ENCODE measurements at places on chromosomes 2 and 18. TPM values are rescaled to one million over a fixed set of nuclear protein-coding genes. Genes with fewer than 3 reads are reported as not detected.

GRCh38 chr18:36304723-36305122 is 7.2 kb downstream of the FHOD3 start:
- H3K27ac ChIP-seq, result no peak overlapping the region
- H3K36me3 ChIP-seq, result no peaks in the 10 kb centered on the region
- H3K27me3 ChIP-seq, result peaks cover 6% of the 10 kb centered on the region
- no peak for DNase-seq
- H3K4me1 ChIP-seq, result no peaks in the 10 kb centered on the region

- peaks cover 91% of the 10 kb centered on the region for H3K4me1 ChIP-seq
- H3K4me3 ChIP-seq, result no peak overlapping the region
- no peak overlapping the region for H3K27ac ChIP-seq
- H3K27me3 ChIP-seq, result no peaks in the 10 kb centered on the region
Observed at GRCh38 chr18:9109523-9109922, 7.0 kb downstream of the NDUFV2 start.

GRCh38 chr18:55110436-55110835 is 151.2 kb upstream of the CCDC68 start:
- no peak for DNase-seq
- no peaks in the 10 kb centered on the region for H3K27me3 ChIP-seq
- no peak overlapping the region for H3K4me3 ChIP-seq

Gene WNT10A
- 1.0 TPM for total RNA-seq

DNA sequence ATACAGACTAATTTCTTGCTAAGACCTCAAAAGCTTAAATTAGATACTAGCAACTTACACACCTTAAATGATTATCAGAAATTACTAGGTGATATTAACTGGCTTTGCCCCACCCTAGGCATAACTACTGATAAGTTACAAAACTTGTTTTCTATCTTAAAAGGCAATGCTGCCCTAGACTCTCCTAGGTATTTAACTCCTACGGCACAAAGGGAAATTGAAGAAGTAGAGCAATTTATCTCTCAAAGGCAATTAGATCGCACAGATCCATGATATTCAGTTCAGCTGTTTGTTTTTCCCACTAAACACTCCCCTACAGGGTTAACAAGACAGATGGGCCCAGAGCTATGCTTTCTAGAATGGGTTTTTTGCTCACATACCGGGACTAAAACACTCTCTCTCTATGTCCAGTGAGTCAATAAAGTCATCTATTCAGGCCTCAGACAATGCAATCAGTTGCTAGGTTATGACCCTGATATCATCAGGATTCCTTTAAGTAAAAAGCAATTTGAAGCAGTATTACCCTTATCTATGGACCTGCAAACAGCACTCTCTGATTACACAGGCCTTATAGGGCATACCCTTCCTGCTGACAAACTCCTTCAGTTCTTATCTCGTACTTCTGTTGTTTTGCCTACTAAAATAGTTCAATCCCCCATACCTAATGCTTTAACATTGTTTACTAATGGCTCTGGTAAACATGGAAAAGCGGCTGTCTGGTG is 14.3 kb downstream of the MAP3K2 start:
- no peak overlapping the region for H3K4me3 ChIP-seq
- no peaks in the 10 kb centered on the region for H3K36me3 ChIP-seq
- no peak for DNase-seq
- H3K4me1 ChIP-seq, result peaks cover under 1% of the 10 kb centered on the region
- no peak overlapping the region for H3K27ac ChIP-seq
- H3K27me3 ChIP-seq, result no peaks in the 10 kb centered on the region

DNA sequence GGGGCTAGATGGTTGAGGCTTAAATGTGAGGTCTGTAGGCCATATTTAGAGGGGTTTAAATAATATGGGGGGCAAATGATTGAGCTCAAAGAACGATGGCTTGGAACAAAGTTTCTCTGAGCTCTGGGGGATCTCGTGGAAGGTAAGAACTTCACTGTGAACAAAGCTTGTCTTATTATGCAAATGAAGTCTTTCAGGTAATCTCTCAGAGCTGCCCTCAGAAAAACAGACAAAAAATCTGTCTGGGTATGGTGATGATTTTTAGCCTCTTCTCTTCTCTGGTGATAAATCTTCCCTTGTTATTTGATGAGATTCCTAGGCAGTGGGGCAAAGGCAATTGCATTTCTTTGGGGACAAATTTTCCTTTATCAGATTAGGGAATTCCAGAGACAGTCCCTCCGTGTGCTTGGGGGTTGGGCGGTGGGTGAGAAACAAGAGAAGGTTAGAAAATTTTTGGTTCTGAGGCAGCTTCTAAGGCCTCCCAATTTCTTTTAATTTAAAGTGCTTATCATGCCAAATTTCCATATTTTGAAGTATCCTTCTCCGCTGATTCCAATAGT is 760.4 kb downstream of the TSN start:
- H3K4me1 ChIP-seq, result no peaks in the 10 kb centered on the region
- no peak for DNase-seq
- no peaks in the 10 kb centered on the region for H3K36me3 ChIP-seq
- no peaks in the 10 kb centered on the region for H3K27me3 ChIP-seq
- H3K27ac ChIP-seq, result no peak overlapping the region

- no peaks in the 10 kb centered on the region for H3K27me3 ChIP-seq
- DNase-seq, result no peak
- H3K27ac ChIP-seq, result no peak overlapping the region
Observed at GRCh38 chr2:45723857-45724256, 72.4 kb downstream of the PRKCE start.

- H3K27me3 ChIP-seq, result no peaks in the 10 kb centered on the region
- no peaks in the 10 kb centered on the region for H3K36me3 ChIP-seq
- no peak overlapping the region for H3K4me3 ChIP-seq
- no peaks in the 10 kb centered on the region for H3K4me1 ChIP-seq
Observed at GRCh38 chr2:89851583-89851905, 1160.1 kb downstream of the RPIA start.

Gene RAPGEF4
- total RNA-seq, result not detected

Gene TMEM163
- not detected for total RNA-seq

Gene LOXHD1
- not detected for total RNA-seq

Gene SCYGR7
- total RNA-seq, result not detected

Gene CCDC74B
- total RNA-seq, result 0.84 TPM

DNA sequence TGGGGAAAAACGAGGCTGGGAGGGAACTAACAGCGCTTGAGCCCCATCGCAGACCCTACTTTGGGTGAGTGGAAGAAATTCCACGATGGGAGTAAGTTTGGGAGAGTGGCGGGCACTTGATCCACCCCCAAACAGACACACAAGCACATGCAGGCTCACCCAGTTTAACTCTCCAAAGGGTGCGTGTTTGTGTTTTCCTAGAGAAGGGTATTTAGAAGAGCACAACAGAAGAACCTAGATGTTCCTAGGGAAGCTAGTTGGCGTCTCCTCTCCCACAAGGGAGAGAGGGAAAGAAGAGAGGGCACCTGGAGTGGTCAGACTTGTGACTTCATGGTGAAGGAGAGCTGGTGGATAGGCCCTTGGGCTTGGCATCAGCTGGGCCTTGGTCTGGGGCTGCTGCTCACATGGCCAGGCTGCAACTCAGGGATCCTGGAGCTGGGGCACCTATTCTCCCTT is 3.2 kb downstream of the GATA6 start:
- H3K4me1 ChIP-seq, result peaks cover 13% of the 10 kb centered on the region
- DNase-seq, result no peak
- H3K4me3 ChIP-seq, result no peak overlapping the region
- no peak overlapping the region for H3K27ac ChIP-seq

Gene SLC4A3
- not detected for total RNA-seq

DNA sequence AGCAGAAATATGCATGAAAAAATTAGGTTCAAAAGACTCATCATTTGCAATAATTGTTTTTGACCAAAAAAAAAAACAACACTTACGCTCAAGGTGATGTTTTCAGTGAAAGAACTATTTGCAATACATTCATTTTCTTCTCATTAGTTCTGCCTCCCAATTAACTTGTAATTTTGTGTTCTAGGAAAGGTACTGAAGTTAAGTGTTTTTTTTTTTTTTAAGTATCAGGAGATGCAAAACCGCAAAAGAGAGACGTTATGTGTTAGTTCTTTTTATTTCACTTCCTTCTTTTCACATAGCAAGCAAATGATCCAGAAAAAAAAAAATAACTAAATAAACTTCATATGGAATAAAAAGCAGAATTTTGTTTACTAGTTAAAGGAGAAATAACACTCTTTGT is 735.2 kb upstream of the GCFC2 start:
- no peaks in the 10 kb centered on the region for H3K4me1 ChIP-seq
- DNase-seq, result no peak
- H3K27ac ChIP-seq, result no peak overlapping the region

DNA sequence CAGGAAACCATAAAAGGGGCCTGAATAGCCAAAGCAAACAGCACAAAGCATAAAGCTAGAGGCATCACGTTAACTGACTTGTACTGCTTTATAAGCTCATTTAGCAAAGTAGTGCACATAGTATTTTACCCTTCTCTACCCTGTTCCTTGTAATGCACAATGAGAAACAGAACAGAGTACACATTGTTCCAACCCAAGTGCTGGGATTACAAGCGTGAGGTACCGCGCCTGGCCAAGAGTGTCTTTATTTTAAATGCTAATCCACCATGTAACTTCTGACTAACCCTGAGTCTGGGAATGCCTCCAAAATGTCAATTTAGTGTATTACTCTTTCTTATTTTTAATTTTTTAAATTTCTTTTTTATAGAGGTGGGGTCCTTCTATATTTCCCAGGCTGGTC is 46.4 kb upstream of the STON1 start:
- no peak overlapping the region for H3K27ac ChIP-seq
- DNase-seq, result no peak
- peaks cover 37% of the 10 kb centered on the region for H3K36me3 ChIP-seq
- H3K4me1 ChIP-seq, result no peaks in the 10 kb centered on the region
- H3K27me3 ChIP-seq, result no peaks in the 10 kb centered on the region
- no peak overlapping the region for H3K4me3 ChIP-seq

Gene LYPD6B
- not detected for total RNA-seq

DNA sequence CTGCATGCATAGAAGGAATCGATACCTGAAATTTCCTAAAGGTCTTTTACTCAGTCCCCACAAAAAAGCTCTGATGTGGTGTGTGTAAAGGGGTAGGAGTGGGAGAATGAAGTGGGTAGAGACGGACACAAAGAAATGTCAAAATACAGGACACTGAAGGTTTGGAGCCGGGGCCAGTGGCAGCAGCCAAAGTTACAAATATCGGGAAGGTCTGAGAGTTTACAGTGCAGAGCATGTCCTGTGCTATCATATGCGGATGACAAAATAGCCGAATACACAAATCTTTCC is 89.9 kb upstream of the STON1 start:
- H3K4me3 ChIP-seq, result peak overlapping the region; percentile 83
- H3K27me3 ChIP-seq, result no peaks in the 10 kb centered on the region
- H3K27ac ChIP-seq, result peak overlapping the region; percentile 98
- H3K4me1 ChIP-seq, result peaks cover 27% of the 10 kb centered on the region
- H3K36me3 ChIP-seq, result no peaks in the 10 kb centered on the region

- no peak overlapping the region for H3K4me3 ChIP-seq
- no peaks in the 10 kb centered on the region for H3K27me3 ChIP-seq
- H3K36me3 ChIP-seq, result no peaks in the 10 kb centered on the region
- no peak overlapping the region for H3K27ac ChIP-seq
Observed at GRCh38 chr2:151861174-151861573, 33.0 kb upstream of the ARL5A start.

GRCh38 chr2:16852651-16853050 is 187.0 kb upstream of the CYRIA start:
- H3K36me3 ChIP-seq, result no peaks in the 10 kb centered on the region
- no peak overlapping the region for H3K4me3 ChIP-seq

Gene SKOR2
- total RNA-seq, result not detected

- no peaks in the 10 kb centered on the region for H3K27me3 ChIP-seq
- no peaks in the 10 kb centered on the region for H3K4me1 ChIP-seq
- H3K27ac ChIP-seq, result no peak overlapping the region
- no peak overlapping the region for H3K4me3 ChIP-seq
- no peaks in the 10 kb centered on the region for H3K36me3 ChIP-seq
Observed at GRCh38 chr18:13191779-13192178, 26.8 kb upstream of the LDLRAD4 start.

Gene ZBTB14
- total RNA-seq, result 21.1 TPM

- H3K27me3 ChIP-seq, result no peaks in the 10 kb centered on the region
- H3K4me1 ChIP-seq, result no peaks in the 10 kb centered on the region
- no peak for DNase-seq
- H3K4me3 ChIP-seq, result no peak overlapping the region
Observed at GRCh38 chr18:44187090-44187489, 493.6 kb upstream of the SETBP1 start.

Gene DSG4
- not detected for total RNA-seq

DNA sequence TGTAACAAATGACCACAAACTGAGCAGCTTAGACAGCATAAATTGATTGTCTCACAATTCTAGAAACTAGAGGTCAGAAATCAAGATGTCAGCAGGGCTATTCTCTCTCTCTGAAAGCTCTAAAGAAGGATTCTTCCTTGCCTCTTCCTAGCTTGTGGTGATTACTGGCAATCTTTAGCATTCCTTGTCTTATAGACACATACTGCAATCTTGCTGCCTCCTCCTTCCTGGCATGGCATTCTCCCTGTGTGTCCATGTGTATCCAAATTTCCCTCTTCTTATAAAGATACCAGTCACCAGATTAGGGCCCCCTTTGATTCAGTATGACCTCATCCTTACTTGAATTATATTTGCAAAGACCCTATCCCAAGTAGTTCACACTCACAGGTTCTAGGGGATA is 2.3 kb downstream of the ASB3 start:
- H3K4me1 ChIP-seq, result peaks cover 37% of the 10 kb centered on the region
- no peak for DNase-seq
- no peaks in the 10 kb centered on the region for H3K36me3 ChIP-seq
- H3K4me3 ChIP-seq, result no peak overlapping the region
- H3K27ac ChIP-seq, result no peak overlapping the region

DNA sequence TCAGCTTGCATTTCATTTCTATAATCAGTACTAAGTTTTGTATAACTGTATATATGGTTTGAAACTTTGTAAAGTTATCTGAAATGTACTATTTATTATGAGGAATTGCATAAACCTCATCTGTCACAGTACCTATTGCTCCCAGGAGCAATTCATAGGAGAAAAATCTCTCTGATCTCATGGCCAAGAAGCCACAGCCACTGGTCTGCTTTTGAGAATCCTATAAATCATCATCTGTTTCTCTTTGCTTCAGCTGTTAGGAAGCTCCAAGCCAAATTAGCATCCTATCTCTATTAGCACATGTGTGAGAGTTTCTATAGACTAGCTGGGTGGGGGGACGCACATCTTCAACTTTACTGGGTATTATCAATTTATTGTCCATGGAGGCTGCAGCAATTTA is 210.3 kb downstream of the CYP26B1 start:
- H3K4me3 ChIP-seq, result no peak overlapping the region
- H3K27me3 ChIP-seq, result no peaks in the 10 kb centered on the region
- no peak for DNase-seq
- no peaks in the 10 kb centered on the region for H3K4me1 ChIP-seq

- DNase-seq, result no peak
- no peaks in the 10 kb centered on the region for H3K27me3 ChIP-seq
- no peak overlapping the region for H3K27ac ChIP-seq
- no peaks in the 10 kb centered on the region for H3K4me1 ChIP-seq
Observed at GRCh38 chr2:55482186-55482884, 37.2 kb upstream of the CFAP36 start.

GRCh38 chr2:10499275-10499907 is 51.3 kb upstream of the ODC1 start:
- DNase-seq, result no peak
- H3K36me3 ChIP-seq, result no peaks in the 10 kb centered on the region
- peaks cover 6% of the 10 kb centered on the region for H3K4me1 ChIP-seq
- no peak overlapping the region for H3K4me3 ChIP-seq

Gene CYS1
- 0.09 TPM for total RNA-seq

GRCh38 chr2:102801098-102801718 is 39.4 kb downstream of the TMEM182 start:
- H3K27ac ChIP-seq, result no peak overlapping the region
- peaks cover 10% of the 10 kb centered on the region for H3K4me1 ChIP-seq
- H3K36me3 ChIP-seq, result no peaks in the 10 kb centered on the region
- H3K27me3 ChIP-seq, result no peaks in the 10 kb centered on the region
- no peak for DNase-seq
- H3K4me3 ChIP-seq, result no peak overlapping the region

Gene TTC31
- 28.0 TPM for total RNA-seq
